ENCODE measurements at places on chromosomes 3 and 15.
A peak's percentile ranks its signal among the peaks of the same experiment; 100 is the strongest.

DNA sequence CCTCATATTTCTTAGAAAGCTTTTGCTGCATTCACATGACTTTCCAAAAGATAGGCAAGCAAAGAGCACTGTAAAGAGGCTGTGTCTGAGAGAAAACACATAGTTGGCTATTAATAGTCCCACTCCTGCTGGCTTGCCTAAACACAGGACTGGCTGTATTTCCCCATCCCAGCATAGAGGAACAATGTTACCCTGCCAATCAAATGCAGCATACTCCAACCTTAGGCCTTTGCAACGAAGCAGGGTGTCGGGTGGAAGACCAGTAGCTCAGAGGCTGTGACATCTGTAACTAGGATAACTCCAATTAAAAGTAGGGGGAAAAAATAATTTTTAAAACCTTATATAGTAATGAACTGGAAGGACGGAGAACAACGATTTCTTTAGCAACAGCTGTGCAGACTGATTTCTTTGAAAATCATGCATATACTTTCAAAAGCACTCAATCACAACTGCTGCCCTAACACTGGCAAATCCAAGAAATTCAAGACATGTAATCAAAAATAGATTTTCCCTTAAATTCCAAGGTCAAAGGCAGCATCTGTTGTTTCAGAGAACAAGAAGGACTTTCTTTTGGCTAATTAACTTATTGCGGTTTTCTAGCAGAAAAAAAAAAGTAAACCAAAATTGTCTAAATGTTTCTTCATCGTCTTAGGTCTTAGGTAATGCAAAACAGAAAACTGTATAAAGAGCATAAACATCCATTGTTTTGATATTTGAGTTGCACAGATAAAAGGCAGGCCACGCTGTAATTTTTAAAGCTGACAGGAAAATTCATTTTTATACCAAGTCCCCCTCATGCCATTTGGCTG is 139.3 kb downstream of the TNIK start:
- peak; percentile 76 for DNase-seq

- peak; percentile 58 for DNase-seq
Measured at GRCh38 chr3:195895861-195896360, 12.4 kb downstream of the TNK2 start.

GRCh38 chr15:67465196-67465952 is 55.6 kb upstream of the C15orf61 start:
- no peak for DNase-seq

DNA sequence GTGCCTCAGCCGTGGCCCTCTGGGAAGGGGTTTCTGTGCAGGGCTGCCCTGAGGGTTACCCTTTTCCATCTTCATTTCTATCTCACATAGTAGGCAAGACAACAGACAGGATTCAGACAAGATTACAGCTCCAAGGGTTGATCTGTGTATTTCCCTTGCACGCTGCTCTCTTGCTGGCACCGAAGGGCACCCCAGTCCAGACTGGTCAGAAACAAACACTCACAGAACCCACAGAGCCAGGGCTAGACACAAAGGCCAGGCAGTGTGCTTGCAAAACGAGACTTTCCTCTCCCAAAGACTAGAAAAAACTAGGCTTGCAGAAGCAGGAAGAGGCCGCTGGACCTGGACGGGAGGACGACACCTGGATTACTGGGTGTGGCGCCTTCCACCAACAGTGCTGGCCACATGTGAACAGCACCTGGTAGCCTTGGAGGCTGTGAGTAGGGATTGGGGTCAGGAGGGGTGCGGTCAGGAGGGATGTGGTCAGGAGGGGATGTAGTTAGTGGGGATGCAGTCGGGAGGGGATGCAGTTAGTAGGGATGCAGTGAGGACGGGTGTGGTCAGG is 96.8 kb downstream of the BDH1 start:
- DNase-seq = no peak

DNA sequence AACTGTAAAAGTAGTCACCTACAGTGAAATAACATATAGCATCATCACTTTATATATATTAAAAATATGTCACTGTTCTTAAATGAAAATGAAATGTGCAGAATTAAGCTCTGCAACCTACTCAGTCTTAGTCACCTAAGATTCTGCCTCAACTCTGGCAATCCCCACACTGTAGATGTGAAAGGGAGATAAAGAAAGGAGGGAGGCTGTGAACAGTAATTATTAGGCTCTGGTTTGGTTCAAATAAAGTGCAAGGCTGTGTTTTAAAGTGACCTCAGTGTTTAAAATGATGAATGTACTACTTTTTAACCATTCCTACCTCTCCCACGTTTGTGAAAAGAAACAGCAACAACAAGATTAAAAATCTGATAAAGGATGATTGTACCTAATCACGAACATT is 72.2 kb downstream of the ATP8B4 start:
- DNase-seq = no peak

DNA sequence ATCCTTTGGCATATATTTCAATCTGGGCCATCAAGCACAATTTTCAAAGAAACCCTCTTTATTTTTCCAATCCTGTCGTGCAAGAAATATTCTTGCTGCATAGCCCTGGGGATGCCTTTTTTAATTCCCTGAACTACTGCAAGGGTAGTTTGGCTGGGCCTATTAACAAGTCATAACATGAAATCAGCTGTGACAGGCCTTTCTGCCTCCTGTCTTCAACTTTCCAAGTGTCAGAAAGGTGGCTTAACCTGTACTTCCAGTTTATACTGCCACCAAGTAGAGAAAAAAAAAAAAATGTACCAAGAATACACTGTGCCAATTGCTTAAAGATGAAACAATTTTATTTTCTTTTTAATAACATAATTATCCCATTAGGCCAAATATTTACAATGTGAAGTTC is 32.4 kb upstream of the SPPL2A start:
- DNase-seq = peak; percentile 68

GRCh38 chr15:59349680-59350420 is 22.8 kb downstream of the MYO1E start:
- DNase-seq = peak; percentile 28

GRCh38 chr15:85730001-85730820 is 64.5 kb downstream of the KLHL25 start:
- peak; percentile 85 for DNase-seq

DNA sequence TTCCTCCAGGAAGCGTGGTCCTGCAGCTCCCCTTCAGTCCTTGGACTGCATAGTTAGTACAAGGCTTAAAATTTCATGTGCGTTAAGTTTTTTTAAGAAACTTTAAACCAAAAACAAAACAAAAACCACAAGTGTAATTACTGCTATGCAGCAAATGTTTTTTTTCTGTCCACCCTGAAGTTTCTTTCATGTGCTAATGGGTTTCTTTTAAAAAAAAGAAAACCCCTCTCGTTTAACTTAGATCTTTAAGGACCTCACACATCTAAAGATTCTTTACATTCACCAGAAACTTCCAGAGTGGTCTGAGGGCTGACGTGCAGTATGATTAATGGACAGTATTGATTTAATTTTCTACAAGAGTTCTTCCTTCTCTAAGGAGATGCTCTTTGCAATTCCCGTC is 72.0 kb upstream of the PYGO1 start:
- DNase-seq = no peak

- no peak for DNase-seq
Measured at GRCh38 chr15:35522061-35522460, 23.9 kb downstream of the DPH6 start.

- no peak for DNase-seq
Measured at GRCh38 chr15:99032935-99033334, 25.3 kb upstream of the PGPEP1L start.

DNA sequence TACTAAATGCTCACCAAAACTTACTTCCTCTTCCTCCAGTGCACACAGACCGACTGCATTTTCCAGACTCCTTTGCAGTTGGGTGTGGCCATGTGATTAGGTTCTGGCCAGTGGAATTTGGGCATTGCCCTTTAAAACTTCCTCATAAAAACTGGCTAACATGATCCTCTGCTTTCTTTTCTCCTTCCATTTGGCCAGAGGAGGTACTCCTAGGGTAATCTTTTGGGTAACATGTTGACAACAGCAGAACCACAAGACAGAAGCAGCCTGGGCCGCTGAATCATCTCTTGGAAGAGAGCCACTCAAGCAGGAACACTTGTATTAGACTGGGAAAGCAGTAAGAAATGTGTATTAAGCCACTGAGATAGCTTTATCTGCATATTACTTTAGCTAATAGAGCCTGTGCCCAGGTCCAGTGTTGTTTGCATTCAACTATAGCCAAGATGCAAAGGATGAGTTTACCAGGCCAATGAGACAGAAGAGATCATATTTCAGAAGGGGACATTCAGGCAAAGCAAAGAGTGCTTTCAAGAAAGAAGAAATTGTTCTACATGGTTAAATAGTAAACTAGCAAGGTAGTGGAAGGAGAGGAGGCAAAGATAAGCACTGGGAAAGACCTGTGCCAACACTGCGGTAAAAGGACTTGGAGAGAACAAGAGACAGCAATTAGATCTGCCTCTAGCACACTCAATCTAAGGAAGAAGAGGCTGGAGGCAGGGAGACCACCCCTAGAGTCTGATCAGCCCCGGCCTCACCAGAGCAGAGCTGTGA is 79.8 kb downstream of the PLCH1 start:
- DNase-seq = peak; percentile 57

DNA sequence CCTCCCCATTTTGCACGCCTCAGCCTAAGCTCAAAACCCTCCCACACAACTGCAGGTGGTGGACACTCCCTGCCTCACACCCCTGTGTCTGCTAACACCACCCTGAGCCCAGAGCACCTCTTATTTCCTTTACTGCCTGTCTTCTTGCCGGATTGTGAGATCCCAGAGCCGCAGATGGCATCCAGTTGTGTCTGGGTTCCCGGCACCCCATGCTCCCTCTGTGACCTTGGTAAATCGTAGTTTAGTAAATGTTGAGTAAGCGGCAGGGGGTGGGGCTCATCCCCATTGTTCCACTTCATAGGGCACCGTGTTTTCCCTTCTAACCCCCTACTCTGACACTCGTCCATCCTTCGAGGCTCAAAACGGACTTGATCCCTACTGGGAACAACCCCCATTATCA is 14.9 kb downstream of the SPINT1 start:
- DNase-seq = no peak
